ENCODE measurements at places on chromosomes 6 and 20. TPM values are rescaled to one million over a fixed set of nuclear protein-coding genes. Genes with fewer than 3 reads are reported as not detected.

DNA sequence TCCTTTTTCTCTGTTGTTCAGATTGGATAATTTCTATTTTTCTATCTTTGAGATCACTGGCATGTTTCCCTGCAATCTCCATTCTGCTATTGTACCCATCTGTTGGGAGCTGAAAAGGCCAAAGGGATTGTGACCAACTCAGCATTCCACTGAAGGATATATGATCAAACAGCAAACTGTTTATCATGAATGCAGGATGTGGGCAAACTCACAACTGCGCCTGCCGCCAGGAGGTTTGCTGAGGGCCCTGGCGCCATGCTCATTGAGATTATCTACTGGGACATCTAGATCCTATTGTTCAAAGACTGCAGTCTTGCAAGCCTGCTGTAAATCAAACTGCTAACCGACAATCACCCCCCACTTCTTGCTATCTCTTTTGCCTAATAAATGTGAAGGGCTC lies 3.8 kb upstream of the FKBP1A start:
- peak; percentile 15 for DNase-seq

- no peak for DNase-seq
These were observed 926 bp downstream of the MYLIP start for GRCh38 chr6:16129623-16130401.

GRCh38 chr6:150006961-150007464 lies 18.3 kb downstream of the RAET1L start:
- no peak for DNase-seq

SLC35A1 gene
- 35.3 TPM for total RNA-seq

DNA sequence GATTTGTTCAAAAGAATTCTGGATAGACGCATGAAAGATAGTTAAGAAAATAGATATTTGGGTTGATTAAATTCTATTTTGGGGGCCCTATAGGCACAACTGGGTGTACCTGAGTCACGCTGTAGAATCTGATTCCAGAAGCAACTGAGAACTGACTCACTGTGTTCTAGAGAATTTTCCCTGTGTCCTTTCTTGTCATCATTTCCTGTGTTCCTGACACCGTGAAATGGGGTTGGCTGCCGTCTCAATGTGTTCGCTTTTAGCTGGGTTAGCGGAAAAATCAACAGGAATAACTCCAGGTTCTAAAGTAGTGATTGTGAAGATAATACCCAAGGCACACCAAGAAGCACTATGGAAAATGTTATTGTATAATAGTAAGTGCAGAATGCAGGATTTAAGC lies 5.0 kb downstream of the GCNT2 start:
- no peak for DNase-seq

DNA sequence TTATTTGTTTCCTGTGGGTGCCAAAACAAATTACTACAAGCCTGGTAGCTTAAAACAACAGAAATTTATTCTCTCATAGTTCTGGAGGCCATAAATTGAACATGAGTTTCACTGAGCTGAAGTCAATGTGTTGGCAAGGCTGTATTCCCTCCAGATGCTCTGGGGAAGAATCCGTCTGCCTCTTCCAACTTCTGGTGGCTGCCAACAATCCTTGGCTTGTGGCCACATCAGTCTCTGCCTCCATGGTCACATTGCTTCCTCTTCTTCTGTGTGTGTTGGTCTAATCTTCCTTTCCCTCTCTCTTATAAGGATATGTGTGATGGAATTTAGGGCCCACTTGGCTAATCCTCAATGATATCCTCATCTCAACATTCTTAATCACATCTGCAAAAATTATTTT lies 92.8 kb upstream of the EPB41L1 start:
- DNase-seq, result no peak

GRCh38 chr6:32589596-32590449 lies at the start of gene HLA-DRB1:
TSS of gene HLA-DRB1 (minus strand) at chr6:32589848. CDS start at chr6:32589742, 106 bp downstream.
- no peak for DNase-seq

GRM4 gene
- total RNA-seq, result 0.21 TPM

DNA sequence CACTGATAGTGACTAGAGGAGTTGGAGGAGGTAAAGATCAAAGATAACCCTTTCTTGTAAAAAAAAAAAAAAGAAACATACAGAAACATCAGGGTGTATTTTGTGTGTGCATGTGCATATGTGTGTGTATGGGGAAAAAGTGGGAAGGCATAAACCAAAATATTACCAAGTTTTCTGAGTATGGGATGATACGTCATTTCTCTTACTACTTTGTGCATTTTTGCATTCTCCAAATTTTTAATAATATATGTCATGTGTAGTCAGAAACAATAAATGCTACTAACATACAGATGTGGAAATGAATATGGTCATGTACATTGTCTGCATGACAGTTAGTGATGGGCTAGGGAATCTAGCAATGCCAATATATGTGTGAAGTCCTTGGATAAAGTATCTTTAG lies 161.1 kb downstream of the SASH1 start:
- no peak for DNase-seq

GRCh38 chr6:155586090-155586489 lies 130.5 kb upstream of the NOX3 start:
- no peak for DNase-seq

DNA sequence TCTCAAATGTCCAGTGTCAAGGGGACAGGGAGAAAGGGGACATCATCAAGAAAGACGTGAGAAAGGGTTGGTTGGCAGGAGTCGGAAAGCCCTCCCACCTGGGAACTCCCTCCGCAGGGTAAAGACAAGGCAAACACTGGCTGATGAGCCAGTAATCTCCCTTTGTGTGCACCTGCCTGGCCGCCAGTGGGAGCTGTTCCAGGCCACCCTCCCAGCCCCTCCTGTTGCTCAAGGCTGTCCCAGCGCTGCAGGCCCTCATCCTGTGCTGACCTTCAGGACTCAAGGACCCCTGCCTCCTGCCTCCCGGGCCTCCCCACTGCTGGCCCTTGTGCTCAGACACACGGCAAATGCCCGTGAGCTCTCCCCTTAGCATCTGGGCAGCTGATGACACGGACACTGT lies 7.4 kb downstream of the FRMD1 start:
- DNase-seq, result no peak

- DNase-seq, result no peak
These were observed 95.0 kb upstream of the FAM184A start for GRCh38 chr6:119173249-119174084.

Data from ureter (tissue), 1 donor.